Central memory CD8-positive, alpha-beta T cell (primary cell): ENCODE measurements at places on chromosomes 2 and 18.

GRCh38 chr2:197208841-197209240 is 101.7 kb downstream of the ANKRD44 start:
- no peak for DNase-seq

DNA sequence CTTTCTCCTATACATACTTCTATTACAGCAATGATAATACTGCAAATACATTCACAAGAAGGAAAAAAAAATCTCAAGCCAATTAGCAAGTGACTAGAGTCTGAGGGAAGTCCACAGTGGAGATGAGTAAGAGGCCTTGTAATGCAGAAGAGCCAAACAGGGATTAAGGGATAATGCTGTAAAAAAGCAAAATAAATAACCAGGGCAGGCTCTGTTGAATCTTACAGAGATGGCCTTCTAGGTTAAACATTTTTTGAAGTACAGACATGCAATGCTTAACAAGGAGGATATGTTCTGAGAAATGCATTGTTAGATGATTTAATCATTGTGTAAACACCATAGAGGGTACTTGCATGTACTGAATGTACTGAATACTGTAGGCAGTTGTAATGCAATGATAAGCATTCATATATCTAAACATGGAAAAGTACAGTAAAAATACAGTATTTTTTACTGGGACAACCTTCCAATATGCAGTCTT is 122.1 kb upstream of the RMDN2 start:
- DNase-seq, result no peak

DNA sequence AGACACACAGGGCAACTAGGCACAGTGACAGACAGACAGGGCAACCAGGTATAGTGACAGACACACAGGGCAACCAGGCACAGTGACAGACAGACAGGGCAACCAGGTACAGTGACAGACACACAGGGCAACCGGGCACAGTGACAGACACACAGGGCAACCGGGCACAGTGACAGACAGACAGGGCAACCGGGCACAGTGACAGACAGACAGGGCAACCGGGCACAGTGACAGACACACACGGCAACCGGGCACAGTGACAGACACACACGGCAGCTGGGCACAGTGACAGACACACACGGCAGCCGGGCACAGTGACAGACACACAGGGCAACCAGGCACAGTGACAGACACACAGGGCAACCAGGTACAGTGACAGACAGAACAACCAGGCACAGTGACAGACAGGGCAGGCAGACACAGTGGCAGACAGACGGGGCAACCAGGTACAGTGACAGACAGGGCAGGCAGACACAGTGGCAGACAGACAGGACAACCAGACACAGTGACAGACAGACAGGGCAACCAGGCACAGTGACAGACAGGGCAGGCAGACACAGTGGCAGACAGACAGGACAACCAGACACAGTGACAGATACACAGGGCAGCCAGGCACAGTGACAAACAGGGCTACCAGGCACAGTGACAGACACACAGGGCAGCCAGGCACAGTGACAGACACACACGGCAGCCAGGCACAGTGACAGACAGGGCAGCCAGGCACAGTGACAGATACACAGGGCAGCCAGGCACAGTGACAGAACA is 64.7 kb upstream of the RAB6C start:
- no peak for DNase-seq

GRCh38 chr2:149745396-149746230 is 158.0 kb upstream of the MMADHC start:
- DNase-seq, result no peak

GRCh38 chr18:35422237-35422636 is 45.1 kb upstream of the ZNF396 start:
- no peak for DNase-seq

- DNase-seq, result peak; percentile 33
These were observed 50.9 kb downstream of the ADNP2 start for GRCh38 chr18:80159713-80160636.

GRCh38 chr2:44777537-44777936 is 164.0 kb upstream of the SIX3 start:
- no peak for DNase-seq

DNA sequence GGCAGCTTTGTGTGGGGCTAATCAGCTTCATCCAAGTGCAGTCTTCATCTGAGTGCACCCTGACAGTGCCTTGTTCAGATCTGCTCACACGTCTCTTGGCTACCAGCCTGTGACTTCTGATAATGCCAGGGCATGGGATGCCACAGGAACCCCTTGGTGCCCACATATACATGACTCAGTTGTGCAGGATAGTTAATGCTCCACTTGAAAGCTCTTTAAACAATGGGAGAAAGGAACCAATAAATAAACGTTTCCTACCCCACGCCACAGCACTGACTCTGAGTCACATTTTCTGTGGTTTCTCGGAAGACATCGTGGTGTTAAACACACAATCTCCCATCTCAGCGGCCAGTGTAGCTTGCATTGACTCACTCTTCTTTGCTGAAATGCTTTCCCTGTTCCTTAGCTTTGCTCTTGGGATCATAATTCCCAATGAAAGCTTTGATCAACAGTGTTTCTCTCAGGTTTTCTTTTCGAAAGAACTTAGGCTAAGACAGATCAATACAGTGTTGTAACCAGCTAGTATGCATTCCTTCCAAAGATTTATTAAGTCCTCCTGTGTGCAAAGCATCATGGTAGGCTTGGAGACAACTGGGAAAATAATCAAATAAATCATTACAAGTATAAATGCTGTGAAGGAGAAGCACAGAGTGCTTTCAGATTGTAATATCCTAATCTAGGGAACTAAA is 142.0 kb downstream of the COPS8 start:
- no peak for DNase-seq

- no peak for DNase-seq
These were observed 413.5 kb downstream of the TXNL1 start for GRCh38 chr18:56224669-56225561.

- no peak for DNase-seq
These were observed 173.0 kb downstream of the PTGR3 start for GRCh38 chr18:75035928-75036327.

DNA sequence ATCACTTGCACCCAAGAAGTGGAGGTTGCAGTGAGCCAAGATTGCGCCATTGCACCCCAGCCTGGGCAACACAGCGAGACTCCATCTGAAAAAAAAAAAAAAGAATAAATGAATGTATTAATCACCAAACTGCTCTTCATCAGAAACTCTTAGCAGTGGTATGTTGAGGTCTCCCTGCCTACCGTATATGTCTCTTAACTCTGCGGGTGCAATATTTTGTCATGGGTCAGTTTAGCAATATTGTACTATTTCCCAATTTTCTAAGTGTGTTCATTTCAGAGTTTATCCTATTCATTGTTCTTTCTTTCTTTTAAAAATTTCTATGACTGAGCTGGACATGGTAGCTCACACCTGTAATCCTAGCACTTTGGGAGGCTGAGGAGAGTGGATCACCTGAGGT is 37.9 kb upstream of the MAP4K3 start:
- no peak for DNase-seq

GRCh38 chr2:241762933-241763369 is 13.7 kb upstream of the GAL3ST2 start:
- peak; percentile 90 for DNase-seq

DNA sequence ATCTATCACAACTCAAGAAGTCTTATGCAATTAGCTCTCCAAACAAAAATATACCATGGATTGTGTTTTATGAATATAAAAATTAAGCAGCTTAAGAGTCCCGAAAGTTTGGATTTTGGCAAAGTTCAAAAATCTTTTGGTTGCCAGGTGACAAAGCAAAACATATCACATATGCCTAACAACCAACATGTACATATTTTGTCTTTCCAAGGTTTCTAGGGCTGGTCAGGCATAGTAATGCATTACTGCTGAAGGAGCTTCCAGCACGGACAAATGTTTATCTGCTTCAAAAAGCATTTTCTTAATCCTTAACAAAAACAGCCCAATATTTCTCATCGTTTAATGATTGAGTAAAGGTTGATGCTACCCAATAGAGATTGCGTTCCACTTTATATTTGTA is 1327.1 kb upstream of the ZEB2 start:
- no peak for DNase-seq

DNA sequence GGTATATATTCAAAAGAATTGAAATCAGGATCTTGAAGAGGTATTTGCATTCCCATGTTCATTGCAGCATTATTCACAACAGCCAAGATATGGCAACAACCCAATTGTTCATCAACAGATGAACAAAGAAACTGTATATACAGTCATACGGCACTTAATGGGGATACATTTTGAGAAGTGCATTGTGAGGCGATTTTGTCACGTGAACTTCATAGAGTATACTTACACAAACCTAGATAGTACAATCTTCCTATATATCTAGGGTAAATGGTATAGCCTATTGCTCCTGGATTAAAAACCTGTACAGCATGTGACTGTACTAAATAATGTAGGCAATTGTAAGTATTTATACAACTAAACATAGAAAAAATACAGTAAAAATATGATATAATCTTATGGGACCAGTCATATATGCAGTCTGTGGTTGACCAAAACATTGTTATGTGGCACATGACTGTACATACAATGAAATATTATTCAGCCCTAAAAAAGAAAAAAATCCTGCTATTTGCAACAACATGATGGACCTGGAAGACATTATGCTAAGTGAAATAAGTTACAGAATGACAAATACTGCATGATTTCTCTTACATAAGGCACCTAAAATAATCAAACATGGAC is 9.2 kb upstream of the BBS5 start:
- no peak for DNase-seq

- no peak for DNase-seq
These were observed 43.0 kb upstream of the COL5A2 start for GRCh38 chr2:189222468-189223105.

DNA sequence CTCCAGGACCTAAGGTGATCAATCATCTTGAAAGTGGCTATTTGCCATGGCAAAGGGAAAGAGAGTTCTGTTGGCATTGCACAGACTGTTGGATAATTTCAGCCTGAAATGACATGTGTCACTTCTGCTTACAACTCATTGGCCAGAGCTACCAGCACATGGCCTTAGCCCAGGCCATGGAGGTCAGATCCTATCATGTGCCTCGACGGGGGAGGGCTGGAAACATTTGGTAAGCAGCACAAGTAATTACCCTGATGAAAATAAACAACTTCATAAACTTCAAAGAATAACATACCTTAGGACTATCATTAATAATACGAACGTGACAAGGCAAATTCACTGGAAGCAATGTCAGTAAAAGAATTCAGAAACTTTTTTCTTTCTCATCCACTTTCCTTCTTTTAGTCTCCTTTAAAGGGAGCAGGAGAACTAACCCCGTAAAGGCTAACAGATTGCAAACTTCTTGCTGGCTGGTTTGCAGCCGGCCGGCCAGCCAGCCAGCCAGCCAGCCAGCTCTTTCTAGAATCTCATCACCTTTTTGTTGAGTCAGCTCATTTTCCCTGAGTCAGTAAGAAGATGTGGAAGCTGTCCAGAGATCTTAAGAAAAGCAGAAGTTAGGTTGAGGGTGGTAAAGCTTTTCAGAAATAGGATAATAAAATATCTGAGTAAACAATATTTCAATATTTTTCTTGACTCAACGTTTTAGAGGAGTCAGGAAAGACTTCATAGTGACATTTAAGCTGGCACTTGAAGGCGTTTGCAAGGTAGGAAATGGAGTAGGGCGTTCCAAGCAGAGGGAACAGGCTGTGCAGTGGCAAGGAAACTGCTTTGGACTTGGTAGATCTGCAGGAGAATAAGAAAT is 31.9 kb downstream of the CNRIP1 start:
- DNase-seq, result no peak

GRCh38 chr2:57973621-57974186 is 72.9 kb upstream of the VRK2 start:
- no peak for DNase-seq

DNA sequence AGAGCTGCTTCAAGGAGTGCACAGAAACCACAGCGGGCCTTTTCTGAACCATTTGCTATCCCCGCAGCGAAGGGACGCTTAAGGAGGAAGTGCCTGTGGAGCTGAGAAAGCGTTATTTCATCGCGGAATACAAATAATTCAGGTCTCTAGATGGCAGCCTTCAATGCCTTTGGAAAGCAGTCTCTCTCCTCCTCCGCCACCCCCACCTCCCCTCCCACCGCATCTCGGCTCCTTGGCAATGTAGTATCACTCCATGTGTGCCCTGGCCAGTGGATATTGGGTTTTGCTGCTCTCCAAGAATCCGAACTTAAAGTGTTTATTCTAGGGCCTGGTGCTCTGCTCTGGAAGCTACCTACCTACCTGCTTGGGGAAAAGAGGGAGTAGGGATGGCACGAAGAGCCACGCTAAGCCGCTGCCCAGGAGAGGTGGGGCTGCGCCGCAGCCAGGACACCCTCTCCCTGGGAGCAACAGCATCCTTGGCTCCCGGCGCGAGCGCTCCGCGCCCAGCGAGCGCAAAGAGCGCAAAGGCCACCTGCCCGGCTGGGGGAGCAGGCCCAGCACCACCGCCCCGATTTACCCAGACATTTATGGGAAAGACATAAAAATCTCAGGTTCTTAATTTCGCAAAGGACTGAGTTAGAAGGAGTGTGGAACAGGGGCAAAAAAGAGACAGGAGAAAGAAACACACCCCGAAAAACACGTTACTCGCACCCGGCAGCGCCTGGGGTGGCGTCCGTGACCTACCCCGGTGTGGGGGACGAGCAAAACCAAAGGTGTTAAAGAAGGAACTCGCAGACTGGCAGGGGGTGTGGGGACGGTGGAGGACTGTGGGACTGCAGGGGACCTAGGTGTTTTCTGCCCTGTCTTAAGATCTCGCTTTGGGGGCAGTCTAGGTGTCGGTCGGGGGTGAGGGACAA is 1.0 kb downstream of the SPHKAP start:
- no peak for DNase-seq

DNA sequence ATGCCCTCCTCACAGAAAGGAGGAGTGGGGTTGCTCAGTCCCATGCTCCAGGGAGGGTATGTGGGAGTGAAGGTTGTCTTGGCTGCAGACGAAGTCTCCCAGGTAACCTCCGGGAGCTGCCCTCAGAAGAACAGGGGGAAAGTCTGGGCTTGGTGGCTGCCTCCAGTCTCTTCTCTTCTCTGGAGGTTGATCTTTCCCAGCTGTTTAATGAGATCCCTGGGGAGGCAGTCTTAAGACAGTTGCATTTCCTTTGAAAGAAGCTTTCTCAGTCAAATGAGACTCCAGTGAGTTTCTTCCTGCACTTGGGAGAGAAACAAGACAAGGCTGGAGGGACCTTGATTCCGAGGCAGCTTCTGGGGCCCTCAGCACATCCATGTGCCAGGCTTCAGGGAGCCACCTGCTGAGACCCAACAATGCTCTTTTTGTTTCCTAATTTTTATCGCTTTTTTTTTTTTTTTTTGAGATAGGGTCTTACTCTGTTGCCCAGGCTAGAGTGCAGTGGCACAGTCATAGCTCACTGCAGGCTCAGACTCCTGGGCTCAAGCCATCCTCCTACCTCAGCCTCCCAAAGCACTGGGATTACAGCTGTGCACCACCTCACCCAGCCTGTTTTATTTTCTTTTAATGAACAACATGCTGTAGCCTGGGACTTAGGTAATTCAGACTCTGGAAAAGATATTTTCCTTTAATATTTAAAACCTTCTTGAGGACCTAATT is 71.7 kb upstream of the TPO start:
- DNase-seq, result no peak
